A549 treated with CORT108297 at 1 μM for 4 hours (cell line): ENCODE measurements at places on chromosomes 7 and 10. TPM values are rescaled to one million over a fixed set of nuclear protein-coding genes. Genes with fewer than 3 reads are reported as not detected.

The IFIT1B gene
- not detected in 5 replicates for total RNA-seq

The HOXA13 gene
- 1.6 to 2.1 TPM (median 1.9 TPM) in 5 replicates for total RNA-seq

The MYO3A gene
- 0.05 TPM in 1 of 5 replicates, not detected in the others for total RNA-seq

The SMURF1 gene
- total RNA-seq = 22.8 to 28.6 TPM (median 25.1 TPM) in 5 replicates

The MPLKIP gene
- 35.0 to 44.0 TPM (median 38.8 TPM) in 5 replicates for total RNA-seq

The RSPH10B gene
- 0.04 to 0.12 TPM (median 0.10 TPM) in 3 of 5 replicates, not detected in the others for total RNA-seq

The UPK3B gene
- 10.2 to 19.3 TPM (median 18.6 TPM) in 5 replicates for total RNA-seq

The CPED1 gene
- 0.08 to 0.15 TPM in 2 of 5 replicates, not detected in the others for total RNA-seq

The CD36 gene
- 0.03 to 0.17 TPM (median 0.07 TPM) in 4 of 5 replicates, not detected in the other for total RNA-seq

The CHST3 gene
- total RNA-seq = 34.1 to 43.0 TPM (median 35.6 TPM) in 5 replicates

The PDE1C gene
- 3.7 to 5.6 TPM (median 4.9 TPM) in 5 replicates for total RNA-seq

The AKR1E2 gene
- total RNA-seq = 6.1 to 7.8 TPM (median 6.6 TPM) in 5 replicates

The CTAGE6 gene
- total RNA-seq = not detected in 5 replicates

The ZEB1 gene
- 6.1 to 9.2 TPM (median 8.6 TPM) in 5 replicates for total RNA-seq

The GOLGA7B gene
- total RNA-seq = 3.5 to 5.4 TPM (median 4.6 TPM) in 5 replicates

The IRF5 gene
- total RNA-seq = 11.4 to 17.4 TPM (median 14.5 TPM) in 5 replicates

The NME8 gene
- total RNA-seq = not detected in 5 replicates

The HSPA12A gene
- total RNA-seq = 11.1 to 12.6 TPM (median 11.8 TPM) in 5 replicates

The THNSL1 gene
- 3.5 to 4.0 TPM (median 3.7 TPM) in 5 replicates for total RNA-seq

The PILRA gene
- 3.8 to 5.9 TPM (median 5.2 TPM) in 5 replicates for total RNA-seq

The SLC18A3 gene
- not detected in 5 replicates for total RNA-seq

The LIPF gene
- total RNA-seq = not detected in 5 replicates

The IDI2 gene
- 0.06 TPM in 1 of 5 replicates, not detected in the others for total RNA-seq
